Neural progenitor cell (in vitro differentiated cells): ENCODE measurements at places on chromosomes 6 and 20. TPM values are rescaled to one million over a fixed set of nuclear protein-coding genes. Genes with fewer than 3 reads are reported as not detected.

DNA sequence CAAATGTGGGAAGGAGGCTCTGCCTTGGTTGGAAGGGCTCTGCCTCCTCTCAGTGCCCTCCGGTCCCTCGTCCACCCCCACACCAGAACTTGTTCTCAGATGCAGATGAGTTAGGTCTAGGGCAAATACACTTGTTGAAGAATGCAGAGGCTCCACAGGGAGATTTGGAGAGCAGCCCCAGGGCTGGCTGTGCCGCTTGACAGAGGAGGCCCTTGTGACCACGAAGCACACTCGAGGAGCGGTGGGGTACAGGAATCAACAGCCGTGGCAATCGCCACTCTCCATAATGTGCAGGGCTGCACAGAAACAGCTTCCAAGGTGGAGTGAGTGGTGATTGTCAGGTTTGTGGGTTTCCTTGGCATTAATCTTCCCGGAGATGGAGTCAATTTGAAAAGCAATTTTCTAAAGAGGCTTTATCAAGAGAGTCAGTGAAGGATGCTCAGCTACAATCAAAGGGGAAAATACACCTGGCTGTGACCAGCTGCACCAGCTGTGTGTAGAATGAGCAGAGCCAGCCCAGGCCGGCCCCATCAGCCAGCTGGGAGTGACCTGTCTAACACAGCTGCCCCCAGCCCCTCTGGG is 59.5 kb downstream of the BFSP1 start:
- DNase-seq, result no peak
- H3K4me1 ChIP-seq, result no peaks in the 10 kb centered on the region
- H3K4me3 ChIP-seq, result no peak overlapping the region
- no peaks in the 10 kb centered on the region for H3K27me3 ChIP-seq
- no peak overlapping the region for H3K27ac ChIP-seq

DNA sequence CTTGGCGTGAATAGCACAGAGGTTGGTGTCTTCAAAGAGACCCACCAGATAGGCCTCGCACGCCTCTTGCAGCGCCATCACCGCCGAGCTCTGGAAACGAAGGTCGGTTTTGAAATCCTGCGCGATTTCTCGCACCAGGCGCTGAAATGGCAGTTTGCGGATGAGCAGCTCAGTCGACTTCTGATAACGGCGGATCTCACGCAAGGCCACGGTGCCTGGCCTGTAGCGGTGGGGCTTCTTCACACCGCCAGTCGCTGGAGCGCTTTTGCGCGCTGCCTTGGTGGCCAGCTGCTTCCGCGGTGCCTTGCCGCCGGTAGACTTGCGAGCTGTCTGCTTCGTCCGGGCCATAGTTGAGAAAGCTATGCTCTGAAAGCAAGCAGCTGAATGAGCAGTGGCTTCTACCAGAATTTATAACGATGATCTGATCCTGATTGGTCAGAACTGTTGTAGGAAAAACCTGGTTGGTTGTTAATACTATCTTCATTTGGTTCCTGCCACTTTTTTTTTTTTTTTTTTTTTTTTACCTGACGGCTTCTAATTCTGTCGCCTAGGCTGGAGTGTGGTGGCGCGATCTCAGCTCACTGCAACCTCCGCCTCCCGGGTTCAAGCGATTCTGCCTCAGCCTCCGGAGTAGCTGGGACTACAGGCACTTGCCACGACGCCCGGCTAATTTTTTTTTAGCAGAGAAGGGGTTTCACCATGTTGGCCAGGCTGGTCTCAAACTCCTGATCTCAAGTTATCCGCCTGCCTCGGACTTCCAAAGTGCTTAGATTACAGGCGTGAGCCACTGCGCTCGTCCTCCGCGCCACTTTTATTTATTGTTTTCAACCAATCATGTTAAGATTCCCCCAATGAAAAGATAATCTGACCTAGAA is 21.5 kb downstream of the OR2B2 start:
- peak overlapping the region; percentile 62 for H3K27ac ChIP-seq
- peak overlapping the region; percentile 97 for H3K4me3 ChIP-seq
- H3K27me3 ChIP-seq, result no peaks in the 10 kb centered on the region
- peak; percentile 87 for DNase-seq

DNA sequence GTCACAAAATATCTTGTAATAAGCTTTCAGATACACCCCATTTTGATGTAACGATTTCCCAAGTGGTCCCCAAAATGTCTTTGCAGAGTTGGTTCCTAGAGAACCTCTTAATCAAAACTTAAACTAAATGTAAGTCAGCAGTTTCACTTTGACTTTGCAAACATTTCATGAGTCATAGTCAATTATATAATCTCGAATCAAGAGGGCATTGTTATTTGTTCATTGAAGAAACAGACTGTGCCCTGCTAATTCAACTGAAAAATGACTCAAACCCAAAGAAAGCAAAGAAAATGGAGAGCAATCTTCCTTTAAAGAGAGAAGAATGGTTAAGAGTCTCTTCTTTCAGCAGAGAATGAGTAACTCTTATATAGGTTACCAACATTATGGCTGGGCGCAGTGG is 58.3 kb downstream of the IPCEF1 start:
- H3K27me3 ChIP-seq, result no peaks in the 10 kb centered on the region
- no peak overlapping the region for H3K4me3 ChIP-seq
- no peak overlapping the region for H3K27ac ChIP-seq
- no peak for DNase-seq

DNA sequence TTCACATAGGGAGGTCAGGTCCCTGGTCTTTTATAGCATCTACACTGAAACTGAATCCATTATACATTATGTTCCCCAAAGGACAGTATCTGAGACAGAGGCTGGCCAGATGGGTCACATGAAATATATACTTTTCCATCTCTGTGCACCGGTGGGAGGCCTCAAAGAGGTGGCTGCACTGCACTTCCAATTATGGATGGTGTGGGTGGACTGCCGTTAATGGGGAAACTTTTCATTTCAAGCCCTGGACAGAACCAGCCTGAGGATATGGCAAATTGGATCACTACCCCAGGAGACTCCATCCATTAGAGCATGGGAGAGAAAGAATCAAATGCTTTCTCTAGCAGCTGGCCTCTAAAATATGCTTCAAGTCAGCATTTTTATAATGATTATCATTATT is 280.5 kb upstream of the OPRM1 start:
- H3K4me1 ChIP-seq, result no peaks in the 10 kb centered on the region
- H3K27ac ChIP-seq, result no peak overlapping the region
- H3K27me3 ChIP-seq, result no peaks in the 10 kb centered on the region
- H3K4me3 ChIP-seq, result no peak overlapping the region
- no peaks in the 10 kb centered on the region for H3K36me3 ChIP-seq

NKX2-2 gene
- total RNA-seq, result not detected in 2 replicates
